ENCODE measurements at places on chromosomes 5 and 9. TPM values are rescaled to one million over a fixed set of nuclear protein-coding genes. Genes with fewer than 3 reads are reported as not detected.
A peak's percentile ranks its signal among the peaks of the same experiment; 100 is the strongest.

DNA sequence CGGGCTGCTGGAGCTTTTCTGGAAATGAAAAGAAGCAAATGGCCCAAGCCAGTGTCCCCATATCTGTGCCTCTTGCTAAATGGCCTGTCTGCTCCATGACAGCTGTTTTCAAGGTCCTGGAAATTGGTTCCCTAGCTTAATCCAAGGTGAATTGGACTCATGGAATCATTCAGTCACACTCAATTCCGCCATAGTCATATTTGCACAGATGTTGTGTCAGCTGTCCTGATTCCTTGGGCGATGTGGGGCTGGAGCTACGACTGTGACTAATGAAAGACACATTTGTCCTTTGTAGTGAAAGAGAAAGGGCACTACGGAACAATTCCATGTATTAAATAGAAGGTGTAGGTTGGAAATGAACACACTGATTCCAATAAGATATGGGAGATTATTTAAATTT lies 102.9 kb upstream of the MEGF10 start:
- no peak for DNase-seq

DNA sequence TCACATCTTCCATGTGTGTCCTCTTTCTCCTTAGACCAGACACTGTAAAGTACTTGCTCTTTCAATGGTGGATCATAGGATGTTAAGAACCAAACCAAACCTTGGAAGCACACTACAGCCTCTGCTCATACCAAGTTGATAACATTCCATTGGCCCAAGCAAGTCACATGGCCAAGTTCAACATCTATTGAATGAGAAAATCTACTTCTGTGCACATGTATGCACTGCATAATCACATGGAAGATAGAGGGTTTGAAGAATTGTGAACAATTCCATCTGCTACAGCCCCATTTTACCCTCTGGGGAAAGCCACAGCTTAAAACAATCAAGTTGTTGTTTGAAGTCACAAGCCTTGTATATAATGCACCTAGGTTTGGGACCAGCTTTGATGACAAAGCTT lies 68.2 kb downstream of the MFAP3 start:
- DNase-seq = no peak

Gene CTXN3
- total RNA-seq = not detected

Gene SMIM33
- total RNA-seq = 0.34 TPM

- no peak for DNase-seq
Observed at GRCh38 chr9:30972654-30973053, 1411.8 kb upstream of the ACO1 start.

DNA sequence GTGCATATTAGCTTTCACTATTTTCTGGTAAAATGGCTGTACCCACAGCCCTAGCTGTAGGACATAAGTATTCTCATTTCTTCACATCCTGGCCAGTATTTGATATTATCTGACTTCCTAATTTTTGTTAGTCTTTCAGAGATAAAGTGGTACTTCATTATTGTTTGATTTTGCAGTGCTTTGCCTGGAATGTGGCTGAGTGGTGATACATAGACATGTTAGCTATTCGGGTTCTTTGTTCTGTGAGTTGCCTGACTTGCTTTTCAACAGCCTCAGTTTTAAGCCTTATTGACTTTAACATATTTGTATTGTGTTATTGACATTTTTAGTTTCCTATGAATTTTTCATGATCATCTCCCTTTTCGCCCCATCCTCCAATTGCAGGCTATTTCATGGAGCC lies 161.1 kb downstream of the GABBR2 start:
- no peak for DNase-seq

DNA sequence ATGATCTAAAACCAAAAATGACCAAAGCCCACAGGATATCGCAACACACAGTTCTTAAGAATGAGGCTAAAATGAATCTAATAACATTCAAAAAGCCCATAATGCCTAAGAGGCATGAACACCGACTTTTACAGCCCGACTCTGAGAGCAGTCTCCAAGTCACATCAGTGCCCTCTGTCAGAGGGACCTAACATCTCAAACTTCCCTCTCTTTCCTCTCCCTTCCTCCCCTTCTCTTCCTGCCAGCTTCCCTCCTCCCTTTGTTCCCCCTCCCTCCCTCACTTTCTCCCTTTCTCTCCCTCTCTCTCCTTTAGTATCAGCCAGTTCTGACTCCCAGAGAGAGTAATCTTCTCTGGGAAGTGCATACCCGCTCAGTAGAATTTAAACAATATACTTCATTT lies 154.4 kb downstream of the GLIS3 start:
- DNase-seq = no peak

Gene AJM1
- 6.6 TPM for total RNA-seq

DNA sequence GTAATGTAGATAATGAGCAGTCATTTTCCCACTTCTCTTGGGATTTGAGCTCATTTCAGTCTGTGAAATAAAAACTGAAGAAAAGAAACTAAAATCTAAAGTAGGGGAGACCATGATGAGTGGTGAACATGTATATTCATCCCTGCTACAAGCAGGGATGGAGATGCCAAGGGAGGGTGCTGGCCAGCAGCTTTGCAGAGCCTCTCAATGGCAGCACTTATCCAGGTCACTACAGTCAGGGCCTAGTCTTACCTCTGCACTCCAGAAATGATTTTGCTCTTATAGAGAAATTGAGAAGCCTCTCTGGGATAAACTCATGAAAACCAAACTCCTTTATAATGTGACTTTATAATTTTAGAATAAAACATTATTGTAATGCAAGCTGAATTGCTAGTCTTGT lies 317.6 kb downstream of the FBXL17 start:
- DNase-seq = no peak

DNA sequence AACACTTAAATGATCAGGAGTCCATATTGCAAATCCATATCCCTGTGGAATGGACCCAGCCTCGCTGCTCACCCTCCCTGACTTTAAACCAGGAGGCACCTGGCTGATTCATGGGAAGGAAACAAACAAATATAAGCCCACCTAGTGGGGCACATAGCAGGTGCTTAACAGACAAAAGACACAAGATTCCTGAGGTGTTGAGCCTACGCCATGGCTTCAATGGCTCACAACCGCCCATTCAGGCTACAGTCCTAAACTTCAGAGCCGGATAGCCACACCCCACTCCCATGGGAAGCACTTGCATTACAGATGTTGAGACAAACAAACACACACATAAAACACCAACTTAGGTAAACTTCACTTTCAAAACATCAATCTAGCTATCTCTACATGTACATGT lies 359.9 kb downstream of the ICE1 start:
- no peak for DNase-seq

DNA sequence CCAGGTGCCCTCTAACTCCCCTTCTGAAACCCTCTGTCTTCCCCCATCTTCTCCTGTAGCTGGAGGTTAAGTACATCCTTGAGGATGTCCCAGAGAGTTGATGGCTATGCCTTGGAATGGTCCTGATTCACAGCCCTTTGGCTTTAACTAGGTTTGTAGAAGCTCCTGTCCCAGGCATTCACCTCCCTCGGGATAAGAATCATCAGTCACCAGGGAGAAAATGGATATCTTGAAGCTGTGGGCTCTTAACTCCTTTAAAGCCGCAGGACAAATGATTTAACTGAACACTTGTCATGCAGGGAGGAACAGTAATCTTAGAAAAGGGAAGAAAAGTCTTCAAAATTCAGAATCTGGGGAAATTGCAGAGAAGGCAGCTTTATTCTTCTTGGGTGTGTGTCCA lies 139.9 kb downstream of the PSAT1 start:
- no peak for DNase-seq

DNA sequence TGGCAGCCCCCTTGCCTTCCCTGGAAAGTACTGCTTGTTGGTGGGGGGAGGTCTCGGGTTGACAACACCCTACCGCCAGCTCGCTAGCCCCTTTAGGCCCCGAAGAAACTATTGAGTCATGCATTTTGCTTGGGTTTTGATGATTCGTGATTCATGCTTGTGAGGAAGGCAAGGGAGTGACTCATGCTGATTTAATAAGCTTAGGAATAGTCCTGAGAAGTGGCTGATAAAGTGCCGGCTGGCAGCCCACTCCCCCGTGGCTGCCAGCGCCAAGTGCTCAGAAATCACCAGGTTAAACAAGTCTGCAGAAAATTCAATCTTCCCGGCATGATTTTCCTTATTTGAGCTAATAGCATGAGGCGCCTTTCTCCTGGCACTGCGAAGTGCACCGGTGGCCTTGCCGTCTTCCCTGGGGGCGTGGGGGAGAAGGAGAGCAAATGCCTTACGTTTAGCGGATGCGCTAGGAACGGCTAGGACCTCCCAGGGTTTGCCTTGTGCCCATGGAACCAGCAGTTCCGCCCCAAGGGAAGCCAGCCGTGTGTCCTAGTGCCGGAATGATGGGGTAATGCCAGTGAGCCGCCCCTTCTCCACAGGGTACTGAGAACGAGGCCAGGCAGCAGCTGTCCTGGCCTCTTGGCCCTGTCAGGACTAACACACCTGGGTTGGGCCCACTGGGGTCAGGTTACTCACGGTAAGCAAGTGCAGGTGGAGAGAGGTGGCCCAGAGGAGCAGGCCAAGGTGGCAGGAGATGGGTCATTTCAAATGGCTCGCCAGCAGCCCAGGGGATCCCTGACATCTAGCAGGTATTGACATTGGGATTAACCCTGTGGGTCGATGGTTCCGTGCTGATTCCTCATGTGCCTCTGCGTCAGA lies 151.9 kb downstream of the MACROH2A1 start:
- peak; percentile 10 for DNase-seq

Gene ADAMTS6
- total RNA-seq = 3.7 TPM

DNA sequence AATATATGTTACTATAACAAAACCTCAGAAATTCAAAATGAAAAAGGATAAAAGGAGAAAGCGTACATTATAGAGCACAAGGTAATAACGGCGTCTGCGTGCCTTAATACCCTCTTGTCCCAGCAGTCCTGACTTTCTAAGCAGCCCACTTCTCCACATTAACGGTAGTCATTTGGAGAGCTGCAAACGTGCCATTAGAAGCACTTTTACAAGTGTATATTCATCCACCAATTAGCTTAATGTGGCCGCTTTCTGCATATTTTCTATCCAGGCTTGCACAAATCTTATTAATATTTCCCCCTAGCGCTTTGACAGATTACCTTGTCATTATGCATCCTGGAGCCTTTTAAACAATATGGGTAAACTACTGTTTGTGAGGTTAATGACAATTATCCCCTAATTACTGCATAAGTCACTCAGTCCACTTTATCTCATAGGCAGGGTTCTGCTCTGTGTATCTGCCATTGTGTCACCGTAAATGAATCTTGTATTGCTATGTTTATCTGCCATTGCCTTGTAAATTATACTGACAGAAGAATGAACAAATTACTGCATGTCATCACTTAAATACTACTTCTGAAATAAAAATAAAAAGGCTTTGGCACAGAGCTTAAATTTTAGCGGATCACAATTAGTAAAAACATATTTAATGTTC lies 421.3 kb downstream of the BNC2 start:
- no peak for DNase-seq

DNA sequence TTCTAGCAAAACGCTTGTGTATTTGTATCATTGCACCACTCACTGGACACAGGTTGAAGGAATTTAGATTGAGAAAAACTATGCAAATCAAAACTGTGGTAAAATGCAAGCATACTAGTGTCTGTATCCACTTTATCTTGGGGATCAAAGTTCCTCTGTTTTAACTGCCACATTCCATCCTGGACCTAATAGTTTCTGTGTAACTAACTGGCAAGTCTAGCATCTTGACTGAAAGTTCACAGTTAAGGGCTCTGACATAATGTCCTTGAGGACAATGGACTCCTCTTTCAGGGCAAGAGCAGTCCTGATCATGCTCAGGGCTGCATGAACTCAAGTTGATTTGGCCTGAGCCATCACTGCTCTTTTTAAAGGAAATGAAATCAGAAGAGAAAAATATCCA lies 30.7 kb downstream of the NFIB start:
- no peak for DNase-seq

GRCh38 chr5:167953151-167953798 lies 338.2 kb upstream of the WWC1 start:
- no peak for DNase-seq

DNA sequence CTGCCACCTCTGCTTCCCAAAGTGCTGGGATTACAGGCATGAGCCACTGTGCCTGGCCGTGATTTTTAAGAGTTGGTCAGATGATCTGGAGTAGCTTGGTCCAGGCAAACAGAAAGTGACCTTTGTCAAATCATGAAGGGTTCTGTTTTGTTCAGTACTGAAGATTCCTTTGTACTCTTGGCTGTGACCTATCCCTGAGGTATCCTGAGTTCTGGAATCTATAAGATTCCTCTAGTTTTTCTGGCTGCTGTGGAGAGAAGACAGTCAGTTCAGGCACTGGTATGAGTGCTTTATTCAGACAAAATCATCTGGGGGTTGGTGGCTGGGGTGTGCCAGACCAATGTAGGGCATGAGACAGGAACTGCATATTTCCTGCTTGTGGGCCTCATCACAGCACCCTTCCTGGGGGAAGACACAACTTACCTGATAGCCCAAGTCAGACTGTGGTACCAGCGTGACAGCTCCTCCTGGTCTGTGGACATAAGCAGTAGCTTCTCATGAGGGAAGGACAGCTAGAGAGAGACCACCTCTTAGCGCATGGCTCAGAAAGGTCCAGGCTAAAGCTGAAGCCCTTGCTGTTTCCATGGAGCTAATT lies 3.1 kb downstream of the ARHGEF39 start:
- DNase-seq = no peak

DNA sequence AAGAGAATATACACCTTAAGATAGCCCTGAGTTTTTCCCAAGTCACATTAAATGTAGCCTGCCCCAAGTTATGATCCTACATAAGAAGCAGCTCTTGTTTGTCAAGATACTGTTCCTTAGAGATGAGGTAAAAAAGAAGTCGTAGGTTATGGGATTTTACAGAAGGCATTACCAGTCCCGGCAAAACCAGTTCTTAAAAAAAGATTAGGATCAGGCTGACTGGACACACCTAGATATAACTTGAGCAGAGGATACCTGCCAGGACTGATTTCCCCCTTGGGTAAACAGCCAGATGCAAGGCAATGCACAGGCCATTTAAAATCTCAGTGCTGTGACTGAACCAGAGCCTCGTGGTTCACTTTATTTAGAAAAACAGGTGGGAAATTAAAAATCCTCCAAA lies 14.1 kb upstream of the SEMA5A start:
- DNase-seq = no peak

Gene TXNDC15
- total RNA-seq = 37.7 TPM

Gene SLC34A1
- 2.1 TPM for total RNA-seq

DNA sequence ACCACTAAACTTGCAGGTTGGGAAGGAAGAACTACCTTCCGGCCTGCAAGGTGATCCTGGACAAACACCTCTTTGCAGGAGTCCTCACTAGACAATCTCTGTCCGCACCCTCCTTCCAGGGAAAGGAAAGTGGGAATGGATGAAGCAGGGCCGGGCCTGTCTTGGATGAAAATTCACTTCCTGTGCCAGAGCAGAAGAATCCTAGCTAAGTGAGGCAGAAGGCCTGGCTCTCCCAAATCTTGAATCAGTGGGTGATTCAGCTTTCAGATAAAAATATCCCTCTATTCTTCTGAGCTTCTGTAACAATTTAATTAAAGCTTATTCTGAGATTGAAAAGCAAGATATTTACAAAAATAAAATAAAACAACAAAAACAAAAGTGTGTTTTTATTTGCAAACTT lies 281.9 kb upstream of the TLE4 start:
- DNase-seq = no peak

DNA sequence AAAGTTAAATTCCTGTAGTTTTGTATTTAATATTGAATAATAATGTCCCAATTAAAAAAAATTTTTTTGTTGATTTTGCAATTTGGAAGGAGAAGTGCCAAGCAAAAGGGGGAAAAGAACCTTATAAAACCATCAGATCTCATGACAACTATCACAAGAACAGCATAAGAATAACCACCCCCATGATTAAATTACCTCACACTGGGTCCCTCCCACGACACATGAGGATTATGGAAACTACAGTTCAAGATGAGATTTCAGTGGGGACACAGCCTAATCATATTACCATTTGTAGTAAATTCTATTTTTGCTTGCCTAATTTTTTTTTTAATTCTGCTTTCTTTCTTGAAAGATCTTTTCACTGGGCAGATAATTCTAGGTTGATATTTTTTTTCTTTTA lies 33.4 kb upstream of the FCHO2 start:
- no peak for DNase-seq
